ENCODE measurements at places on chromosomes 1 and 21.
A peak's percentile ranks its signal among the peaks of the same experiment; 100 is the strongest.

GRCh38 chr1:208917723-208918122 is 665.8 kb upstream of the CAMK1G start:
- no peak for DNase-seq

- DNase-seq = no peak
Measured at GRCh38 chr1:19710825-19711611, 46.3 kb downstream of the HTR6 start.

- DNase-seq = no peak
Measured at GRCh38 chr21:44295646-44296045, 4.2 kb upstream of the PFKL start.

GRCh38 chr1:27595597-27595996 is 8.3 kb downstream of the AHDC1 start:
- no peak for DNase-seq

- no peak for DNase-seq
Measured at GRCh38 chr1:21192871-21193270, 16.2 kb upstream of the EIF4G3 start.

DNA sequence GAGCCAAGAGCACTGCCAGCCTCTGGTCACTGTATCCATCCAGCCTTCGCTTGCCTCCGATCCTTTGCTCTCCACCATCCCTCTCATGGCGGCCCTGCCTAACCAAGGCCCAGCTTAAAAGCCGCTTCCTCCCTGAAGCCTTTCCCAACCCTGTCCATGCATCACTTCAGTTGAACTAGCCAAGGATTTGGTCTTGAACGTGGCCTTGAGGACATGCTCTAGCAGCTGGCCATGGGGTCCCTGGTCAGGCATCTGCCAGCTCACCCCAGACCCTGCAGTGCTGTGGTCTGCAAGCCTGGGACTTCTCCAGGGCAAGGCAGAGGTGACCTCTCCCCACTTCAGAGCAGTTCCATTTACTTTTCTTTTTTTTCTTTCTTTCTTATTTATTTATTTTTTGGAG is 5.1 kb upstream of the SYTL1 start:
- no peak for DNase-seq

GRCh38 chr21:27741736-27742135 is 774.8 kb upstream of the ADAMTS5 start:
- no peak for DNase-seq

DNA sequence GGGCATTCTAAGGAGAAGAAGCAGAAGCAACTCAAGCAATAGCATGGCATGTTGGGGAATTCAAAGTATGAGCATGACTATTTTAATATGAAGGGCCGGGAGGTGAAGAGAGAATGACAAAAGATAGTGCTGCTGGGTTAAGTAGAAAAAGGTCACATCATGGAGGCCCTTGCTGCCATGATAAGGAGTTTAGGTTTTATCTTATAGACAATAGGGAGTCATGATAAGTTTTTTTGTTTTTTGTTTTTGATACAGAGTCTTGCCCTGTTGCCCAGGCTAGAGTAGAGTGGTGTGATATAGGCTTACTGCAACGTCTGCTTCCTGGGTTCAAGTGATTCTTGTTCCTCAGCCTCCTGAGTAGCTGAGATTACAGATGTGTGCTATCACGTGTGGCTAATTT is 3.1 kb downstream of the BNIPL start:
- no peak for DNase-seq

DNA sequence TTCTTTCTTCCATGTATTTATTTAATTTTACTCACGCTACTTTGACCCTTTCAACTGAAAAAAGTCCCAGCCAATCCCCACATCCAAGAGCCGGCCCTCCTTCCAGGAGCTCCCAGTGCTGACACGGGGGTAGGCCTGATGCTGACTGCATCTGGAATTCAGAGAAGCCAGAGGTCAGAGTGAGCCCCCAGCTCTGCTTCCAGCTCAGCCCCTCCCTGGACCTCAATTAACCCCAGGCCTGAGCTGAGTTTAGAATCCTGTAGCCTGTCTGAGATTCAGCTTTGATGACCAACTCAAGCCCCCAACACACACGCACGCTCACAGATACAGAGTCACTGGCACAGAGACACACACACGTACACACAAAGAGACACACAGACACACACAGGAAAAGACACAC is 247.9 kb downstream of the NPHP4 start:
- DNase-seq = no peak

- peak; percentile 11 for DNase-seq
Measured at GRCh38 chr1:36888811-36889477, 145.4 kb downstream of the GRIK3 start.

DNA sequence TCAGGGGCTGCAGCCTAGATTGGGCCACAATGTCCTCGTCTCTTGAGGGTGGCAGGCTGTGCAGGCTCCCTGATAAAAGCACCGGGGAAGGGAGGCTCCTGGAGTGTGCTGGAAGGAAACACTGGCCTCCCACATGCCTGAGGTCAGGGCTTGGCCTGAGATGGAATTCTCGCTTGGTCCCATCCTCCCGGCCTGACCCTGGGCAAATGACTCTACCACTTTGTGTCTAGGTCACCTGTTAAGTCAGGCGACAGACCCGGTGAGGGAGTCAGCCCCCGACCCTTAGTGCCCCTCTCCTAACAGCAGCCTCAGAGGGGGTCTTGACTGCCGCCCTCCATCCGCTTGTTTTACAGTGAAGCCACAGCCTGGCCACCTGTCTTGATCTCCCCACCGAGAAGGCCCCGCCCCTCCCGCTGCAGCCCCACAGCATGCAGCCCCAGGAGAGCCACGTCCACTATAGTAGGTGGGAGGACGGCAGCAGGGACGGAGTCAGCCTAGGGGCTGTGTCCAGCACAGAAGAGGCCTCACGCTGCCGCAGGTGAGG is 2.5 kb downstream of the SMIM1 start:
- DNase-seq = no peak

GRCh38 chr1:176720838-176721237 is 257.9 kb downstream of the PAPPA2 start:
- no peak for DNase-seq

DNA sequence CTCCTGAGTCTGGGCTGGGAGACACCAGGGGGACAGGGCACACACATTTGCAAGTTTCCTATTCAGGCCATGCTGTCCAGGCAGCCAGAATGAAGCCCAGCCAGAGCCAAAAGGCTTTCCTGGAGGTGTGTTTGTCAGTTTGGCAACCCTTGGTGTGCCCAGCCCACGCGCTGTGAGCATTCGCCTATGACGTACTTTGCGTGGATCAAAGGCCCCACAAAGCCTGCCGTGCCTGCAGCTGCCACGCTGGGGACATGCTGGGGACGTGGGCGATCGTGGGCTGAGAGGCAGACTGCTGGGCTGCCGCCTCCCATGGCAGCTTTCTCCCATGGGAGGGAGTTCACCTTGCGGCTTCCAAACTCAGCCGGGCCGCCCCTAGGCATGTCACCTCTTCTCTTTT is 57.5 kb downstream of the CD247 start:
- no peak for DNase-seq

GRCh38 chr1:220926146-220926545 is 46.9 kb downstream of the HLX start:
- no peak for DNase-seq

GRCh38 chr1:159891275-159892157 is 8.4 kb downstream of the CFAP45 start:
- no peak for DNase-seq

- DNase-seq = no peak
Measured at GRCh38 chr1:234214129-234214910, 158.9 kb upstream of the COA6 start.

DNA sequence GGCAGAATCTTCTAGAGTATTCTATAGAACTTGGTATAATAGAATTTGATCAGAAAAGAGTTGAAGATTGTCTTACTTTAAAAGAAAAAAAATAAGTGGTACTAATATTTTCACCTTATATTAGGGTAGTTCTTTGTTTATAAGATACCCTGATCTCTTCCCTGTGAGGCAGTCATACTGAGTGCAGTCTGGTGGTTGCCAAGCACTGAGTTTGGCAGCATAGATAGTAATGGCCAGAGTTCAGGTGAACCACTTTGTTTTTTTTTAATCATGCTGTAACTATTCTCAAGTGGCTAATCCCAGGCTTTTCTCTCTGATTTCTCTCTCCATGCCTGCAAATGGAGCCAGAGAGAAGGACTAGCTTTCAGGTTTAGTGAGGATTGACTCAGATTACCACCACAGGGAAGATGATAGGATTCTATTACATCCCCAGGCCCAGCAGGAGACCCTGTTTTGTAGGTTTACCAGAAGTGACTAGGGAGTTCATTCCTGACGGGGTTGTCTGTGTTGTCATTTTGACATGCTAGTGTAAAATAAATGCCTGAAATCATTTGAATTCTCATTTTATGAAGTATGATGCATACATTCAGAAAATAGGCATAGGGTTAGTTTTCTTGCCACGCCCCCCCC is 16.7 kb downstream of the KDM1A start:
- no peak for DNase-seq

- no peak for DNase-seq
Measured at GRCh38 chr1:31548534-31548906, 27.8 kb upstream of the TINAGL1 start.

- DNase-seq = no peak
Measured at GRCh38 chr1:9794081-9794480, 29.7 kb downstream of the CLSTN1 start.

- no peak for DNase-seq
Measured at GRCh38 chr1:224368409-224368808, 11.7 kb downstream of the CNIH4 start.

- DNase-seq = no peak
Measured at GRCh38 chr1:211287218-211287617, 28.1 kb downstream of the RCOR3 start.

DNA sequence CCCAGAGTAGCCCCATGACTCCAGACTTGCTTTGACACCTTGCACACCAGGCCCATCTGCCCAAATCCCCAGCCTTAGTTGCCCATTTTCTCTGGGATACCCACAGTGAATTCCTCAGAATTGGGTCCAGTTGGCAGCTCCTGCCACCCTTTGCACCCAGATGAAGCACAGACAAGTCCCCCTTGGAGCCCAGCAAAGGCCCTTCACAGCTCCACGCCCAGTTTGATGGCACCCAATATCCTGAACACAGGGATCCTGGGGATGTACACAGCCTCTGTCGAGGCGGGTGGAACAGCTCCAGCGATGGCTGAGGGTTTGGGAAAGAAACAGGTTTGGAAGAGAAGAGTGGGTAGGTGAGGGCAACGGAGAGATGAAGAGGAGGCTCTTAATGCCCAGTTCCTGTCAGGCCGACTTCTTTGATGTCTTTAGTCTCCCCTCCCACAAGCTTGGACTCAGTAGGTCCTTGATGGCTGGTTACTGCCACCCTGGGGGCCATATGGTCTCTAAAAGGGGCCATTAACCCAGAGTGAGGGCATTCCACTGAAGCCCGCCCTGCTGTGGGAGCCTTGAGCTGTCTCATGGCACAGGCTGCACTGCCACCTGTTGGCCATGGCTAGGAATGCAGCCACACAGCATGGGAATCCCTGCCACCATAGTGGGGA is 21.7 kb downstream of the TMEM53 start:
- peak; percentile 89 for DNase-seq

DNA sequence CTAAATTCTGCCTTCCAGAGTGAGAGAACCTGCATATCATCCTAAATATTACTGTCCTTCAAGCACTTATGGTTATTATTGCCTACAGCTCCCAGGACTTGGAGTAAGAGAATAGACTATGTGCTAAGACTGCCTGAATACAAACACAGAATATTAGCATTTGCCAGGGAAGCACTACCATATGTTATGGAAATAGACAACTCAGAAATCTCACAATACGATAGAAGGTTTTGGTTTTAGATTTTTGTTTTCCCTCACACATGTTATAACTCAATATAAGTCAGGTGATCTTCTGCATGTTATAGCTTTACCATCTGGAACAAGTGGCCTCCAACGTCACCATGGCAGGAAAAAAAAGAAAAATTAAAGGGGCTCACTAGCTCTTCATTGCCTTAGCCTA is 413.9 kb downstream of the LRRIQ3 start:
- DNase-seq = no peak

DNA sequence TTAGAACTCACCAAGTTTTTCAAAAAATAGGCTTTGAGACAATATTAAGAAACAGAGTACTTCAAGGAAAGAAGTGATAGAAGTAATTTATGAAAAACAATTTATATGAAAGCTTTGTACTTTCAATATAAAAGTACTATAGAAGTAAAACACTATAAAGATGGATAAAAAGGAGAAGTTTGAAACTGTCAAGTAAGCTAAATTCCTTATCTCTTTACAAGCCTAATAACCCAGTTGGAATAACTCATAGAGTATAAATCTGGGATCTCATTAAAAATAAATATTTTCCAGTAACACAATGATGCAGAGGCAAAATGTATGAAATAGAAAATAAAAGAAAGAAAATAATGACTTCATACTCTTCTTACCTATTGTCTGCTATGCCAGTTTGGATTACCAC is 232.5 kb downstream of the PDE4B start:
- DNase-seq = no peak

GRCh38 chr1:186925881-186926669 is 97.3 kb downstream of the PLA2G4A start:
- no peak for DNase-seq

DNA sequence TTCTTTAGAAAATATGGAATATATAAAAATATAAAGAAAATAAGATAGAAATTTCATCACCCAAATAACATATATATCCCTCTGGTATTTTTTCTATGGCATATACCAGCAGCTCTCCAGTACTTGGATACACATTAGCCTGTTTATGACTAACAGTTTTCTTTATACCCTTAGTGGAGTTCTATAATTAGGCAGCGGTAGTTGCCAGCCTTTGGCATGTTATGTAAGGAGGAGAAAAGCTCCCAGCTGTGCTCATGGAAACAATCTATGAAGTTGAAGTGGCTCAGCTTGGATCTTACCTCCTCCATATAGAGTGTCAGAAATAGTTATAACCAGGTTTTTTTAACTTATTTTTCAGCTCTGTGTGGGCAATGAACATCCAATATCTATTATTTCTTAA is 1636.8 kb downstream of the AMY1C start:
- DNase-seq = no peak
